ENCODE measurements at places on chromosomes 16 and 17.
A peak's percentile ranks its signal among the peaks of the same experiment; 100 is the strongest.

GRCh38 chr17:8928347-8928746, 37.2 kb downstream of the PIK3R5 start:
- DNase-seq = no peak

GRCh38 chr17:68512247-68512959, at the start of gene PRKAR1A:
Gene PRKAR1A, plus strand, starts transcription at chr17:68512430. Its CDS starts 2,970 bp downstream, at chr17:68515400.
- peak; percentile 92 for DNase-seq

- DNase-seq = peak; percentile 85
These were observed 340 bp upstream of the ROGDI start for GRCh38 chr16:4802659-4803287.

- no peak for DNase-seq
These were observed 61.1 kb downstream of the TOM1L2 start for GRCh38 chr17:17911001-17911613.

- no peak for DNase-seq
These were observed 3.0 kb downstream of the TBKBP1 start for GRCh38 chr17:47696717-47697642.

GRCh38 chr16:76241755-76242154, 35.4 kb upstream of the CNTNAP4 start:
- DNase-seq = no peak
